ENCODE measurements at places on chromosomes 13 and 19. TPM values are rescaled to one million over a fixed set of nuclear protein-coding genes. Genes with fewer than 3 reads are reported as not detected.

The KANK2 gene
- total RNA-seq, result 77.2 TPM

The ZSCAN1 gene
- 0.23 TPM for total RNA-seq

GRCh38 chr13:97256343-97256783 lies 34.2 kb downstream of the MBNL2 start:
- no peak for DNase-seq

DNA sequence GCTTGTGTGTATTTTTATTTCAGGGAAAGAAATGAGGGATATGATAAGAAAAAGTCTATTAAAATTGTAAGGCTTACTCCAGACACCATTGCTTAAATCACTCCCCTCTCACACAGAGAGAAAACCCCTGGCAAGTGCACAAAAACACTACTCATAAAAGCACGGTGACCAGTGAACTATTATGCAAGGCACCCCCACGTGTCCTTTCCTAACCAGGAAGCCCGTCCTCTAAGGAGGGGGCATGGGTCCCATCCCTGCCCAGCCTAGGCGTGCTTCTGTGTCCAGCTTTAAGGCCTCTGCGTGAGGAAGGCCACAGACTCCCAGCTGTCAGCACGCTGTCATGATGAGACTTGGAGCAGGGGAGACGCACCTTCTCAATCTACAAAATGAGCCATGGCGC lies 83.5 kb downstream of the SLC7A1 start:
- no peak for DNase-seq

DNA sequence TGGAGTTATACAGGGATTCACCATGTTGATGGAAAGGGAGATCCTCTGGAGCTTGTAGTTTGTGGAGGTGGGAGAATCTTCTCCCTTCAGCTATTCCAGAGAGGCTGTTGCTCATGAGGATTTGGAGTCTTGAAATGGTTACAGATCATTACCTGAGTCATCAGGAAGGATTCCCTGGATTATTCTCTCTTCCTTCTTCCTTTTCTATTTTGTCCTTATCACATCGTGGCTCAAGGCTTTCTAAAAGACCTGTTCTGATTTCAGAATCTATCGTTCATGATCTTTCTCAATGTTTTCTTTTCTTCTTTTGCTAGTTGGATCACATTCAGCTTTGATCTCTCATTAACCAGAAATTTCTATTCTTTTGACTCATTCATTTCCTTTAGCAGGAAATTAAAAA lies 196.0 kb downstream of the KLF5 start:
- no peak for DNase-seq

DNA sequence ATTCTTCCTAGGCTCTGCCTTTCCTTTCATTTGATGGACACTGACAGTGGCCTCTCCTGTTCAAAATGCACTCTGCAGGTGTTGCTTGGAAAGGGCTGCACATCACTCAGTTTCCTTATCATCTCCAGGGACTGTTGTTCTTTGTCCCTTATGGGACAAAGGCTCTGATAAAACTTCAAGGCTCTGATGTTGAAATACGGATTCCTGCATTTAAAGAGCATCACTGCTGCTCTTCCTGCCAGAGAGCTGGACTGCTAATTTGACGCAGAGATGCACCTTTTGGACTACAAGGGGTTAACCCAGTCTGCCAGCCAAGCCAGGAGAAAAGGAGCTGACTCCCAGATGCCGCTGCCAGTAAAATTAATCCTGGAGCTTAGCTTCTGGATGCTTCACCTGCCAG lies 952.1 kb downstream of the DIAPH3 start:
- no peak for DNase-seq

Measured in lower leg skin (tissue), 4 donors.